ENCODE measurements at places on chromosomes 3 and 15.

DNA sequence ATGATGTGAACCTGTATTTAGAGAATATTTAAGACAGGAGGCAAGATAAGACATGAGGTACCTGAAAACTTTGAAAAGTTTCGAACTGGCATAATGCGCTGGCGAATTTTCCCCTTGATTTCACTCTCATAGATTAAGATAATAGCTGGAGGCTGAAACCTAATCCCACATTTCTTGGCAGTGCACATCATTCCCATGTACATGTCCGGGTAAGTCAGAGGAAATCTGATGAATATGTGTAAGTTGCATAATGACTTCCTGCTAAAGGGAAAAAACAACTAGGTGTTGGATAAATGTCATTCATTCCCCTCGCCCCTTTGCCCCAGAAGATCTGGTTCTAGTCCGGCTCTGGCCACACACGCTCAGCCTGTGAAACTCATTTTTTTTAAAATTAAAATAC, 3.6 kb downstream of the CEP19 start:
- no peak for DNase-seq

DNA sequence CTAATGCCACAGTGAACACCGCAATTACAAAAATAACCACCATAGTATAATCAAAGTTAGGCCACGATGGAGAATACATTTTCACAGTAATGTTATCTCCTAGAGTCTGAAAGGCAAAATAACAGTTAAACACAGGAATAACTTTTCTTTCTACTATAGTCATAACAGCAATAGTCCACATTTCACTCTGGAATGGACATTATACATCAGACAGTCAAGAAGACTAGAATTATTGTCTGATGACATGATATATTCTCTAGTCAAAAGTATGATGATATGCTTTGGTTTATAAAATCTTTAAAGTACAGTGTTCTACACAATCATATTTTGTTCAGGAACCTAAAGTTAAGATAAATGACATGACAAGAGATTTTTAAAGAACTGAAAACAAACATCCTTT, 18.0 kb downstream of the SPPL2A start:
- DNase-seq = no peak

GRCh38 chr3:46280105-46280797, 38.0 kb downstream of the CCR3 start:
- DNase-seq = no peak

DNA sequence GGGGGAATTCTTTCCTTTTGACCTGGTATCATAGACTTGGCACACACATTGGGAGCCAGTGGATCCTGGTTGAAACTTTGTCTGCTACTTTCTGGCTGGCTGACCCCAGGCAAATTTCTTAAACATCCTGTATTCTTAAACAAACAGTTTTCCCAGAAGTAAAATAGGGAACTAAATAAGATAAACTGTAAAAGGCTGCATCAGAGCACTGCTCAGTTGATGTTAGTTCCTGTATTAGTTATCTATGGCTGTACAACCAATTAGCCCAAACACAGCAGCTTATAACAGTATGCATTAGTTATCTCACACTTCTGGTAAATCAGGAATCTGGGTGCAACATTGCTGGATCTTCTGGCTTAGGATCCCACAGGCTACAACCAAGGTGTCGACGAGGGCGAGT, 73.1 kb upstream of the SLCO3A1 start:
- no peak for DNase-seq

Measured in ascending aorta (tissue), 2 donors.